ENCODE measurements at places on chromosomes 3 and 15.

GRCh38 chr15:50145451-50145872, 26.4 kb upstream of the ATP8B4 start:
- no peak for DNase-seq

DNA sequence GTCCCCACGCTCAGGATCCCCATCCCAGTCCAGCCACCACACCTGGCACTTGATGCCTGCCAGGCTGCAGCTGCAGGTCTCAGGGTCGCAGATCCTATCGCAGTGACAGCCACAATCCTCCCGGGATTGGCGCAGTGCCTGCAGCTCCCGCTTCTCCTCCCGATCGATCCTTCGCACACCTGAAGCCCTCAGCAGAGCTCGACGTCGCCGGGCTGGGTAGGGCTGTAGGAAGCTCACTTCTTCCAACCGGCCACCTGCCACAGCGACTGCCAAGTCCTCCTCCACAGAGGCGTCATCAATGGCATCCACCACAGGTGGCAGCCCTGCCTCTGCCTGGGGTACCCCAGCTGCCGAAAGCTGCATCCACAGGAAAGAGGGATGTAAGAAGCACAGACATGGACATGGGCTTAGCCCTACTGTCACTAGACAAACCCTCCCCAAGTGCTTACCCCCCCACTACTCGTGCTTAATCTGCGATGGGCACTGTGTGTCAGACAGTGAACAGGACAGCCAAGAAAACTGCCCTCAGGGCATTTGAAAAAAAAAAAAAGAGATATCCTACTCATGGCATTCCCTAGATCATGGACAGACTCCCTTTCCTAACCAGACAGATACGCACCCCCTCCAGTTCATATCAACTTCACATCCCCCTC, 9.2 kb downstream of the CSRNP1 start:
- DNase-seq = peak; percentile 16

GRCh38 chr3:57793737-57794187, 37.7 kb downstream of the SLMAP start:
- DNase-seq = no peak

GRCh38 chr15:61841466-61841865, 218.8 kb downstream of the VPS13C start:
- DNase-seq = no peak

GRCh38 chr3:192818126-192818525, 90.8 kb upstream of the FGF12 start:
- DNase-seq = no peak

- DNase-seq = no peak
These were observed 226.1 kb upstream of the LYSMD4 start for GRCh38 chr15:99959326-99959725.

GRCh38 chr3:136620436-136620835, 131.7 kb downstream of the STAG1 start:
- DNase-seq = no peak

- DNase-seq = no peak
These were observed 228.0 kb downstream of the XXYLT1 start for GRCh38 chr3:195042743-195043606.

GRCh38 chr3:51712963-51713362, 6.1 kb downstream of the GRM2 start:
- no peak for DNase-seq
